Pulmonary artery endothelial cell (primary cell): ENCODE measurements at places on chromosomes 7 and 10.
A peak's percentile ranks its signal among the peaks of the same experiment; 100 is the strongest.

DNA sequence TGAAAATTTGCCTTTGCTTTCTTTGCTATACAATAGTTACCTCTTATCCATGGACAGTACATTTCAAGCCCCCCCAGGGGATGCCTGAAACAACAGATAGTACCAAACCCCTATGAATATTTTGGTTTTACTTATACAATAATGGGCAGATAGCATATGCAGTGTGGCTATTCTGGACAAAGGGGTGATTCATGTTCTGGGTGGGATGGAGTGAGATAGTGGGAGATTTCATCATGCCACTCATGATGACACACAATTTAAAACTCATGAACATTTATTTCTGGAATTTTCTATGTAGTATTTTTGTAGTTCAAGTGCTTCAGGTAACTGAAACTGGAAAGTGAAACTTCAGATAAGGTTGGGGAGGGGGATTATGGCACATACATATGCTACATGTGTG lies 12.0 kb downstream of the STARD3NL start:
- DNase-seq = no peak

- peak; percentile 46 for DNase-seq
Measured at GRCh38 chr7:94655848-94656657, at the start of gene SGCE. TSS of gene SGCE (minus strand) at chr7:94656133. CDS start at chr7:94656098, 35 bp downstream.

DNA sequence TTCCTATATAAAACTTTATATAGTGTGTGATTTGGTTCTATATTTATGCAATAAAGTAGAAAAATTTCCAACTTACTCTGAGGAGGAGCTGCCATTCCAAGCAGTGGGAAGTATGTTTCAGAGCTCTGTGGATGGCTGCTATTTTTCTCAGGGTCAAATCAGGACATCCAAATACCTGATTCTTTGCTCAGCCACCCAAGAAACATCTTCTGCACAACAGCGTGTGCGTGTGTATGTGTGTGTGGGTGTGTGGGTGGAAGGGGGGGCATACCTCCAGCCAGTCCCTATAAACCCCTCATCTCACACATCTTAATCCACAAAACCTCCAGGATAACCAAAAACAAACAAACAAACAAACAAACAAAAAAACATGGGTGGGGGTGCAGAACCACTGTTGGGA lies 66.3 kb upstream of the EMX2 start:
- no peak for DNase-seq

DNA sequence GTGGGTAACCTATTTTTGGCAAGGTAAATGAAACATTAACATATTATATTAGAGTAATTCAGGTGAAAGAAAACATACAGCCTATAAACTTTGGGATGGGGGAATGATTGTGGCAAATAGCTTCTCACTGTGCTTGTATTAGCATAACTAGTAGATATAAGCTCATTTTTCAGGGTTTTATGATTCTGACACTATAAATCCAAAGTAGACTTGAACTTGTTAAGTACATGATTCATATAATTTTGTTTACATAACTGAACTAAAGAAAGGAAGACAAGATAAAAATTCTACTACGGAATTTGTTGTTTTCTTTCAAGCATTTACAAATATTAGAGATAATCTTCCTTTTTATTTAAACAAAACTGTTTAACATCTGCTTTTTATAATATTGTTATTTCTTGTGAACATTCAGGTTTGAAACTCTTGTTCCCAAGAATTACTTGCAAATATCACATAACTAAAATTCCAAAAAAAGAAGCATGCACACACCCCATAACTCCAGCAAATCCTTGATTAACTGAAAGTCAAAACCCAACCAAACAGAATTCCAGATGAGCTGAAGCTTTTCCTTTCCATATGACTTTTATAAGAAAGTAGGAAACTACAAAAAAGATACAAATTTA lies 142.3 kb downstream of the JAZF1 start:
- DNase-seq = no peak

- DNase-seq = no peak
Measured at GRCh38 chr7:48781752-48782151, 142.6 kb upstream of the CDC14C start.
